ENCODE measurements at places on chromosomes 4 and X.

- DNase-seq, result no peak
Observed at GRCh38 chrX:149453030-149453429, 52.1 kb downstream of the IDS start.

- no peak for DNase-seq
Observed at GRCh38 chr4:187108845-187109244, 385.2 kb upstream of the FAT1 start.

DNA sequence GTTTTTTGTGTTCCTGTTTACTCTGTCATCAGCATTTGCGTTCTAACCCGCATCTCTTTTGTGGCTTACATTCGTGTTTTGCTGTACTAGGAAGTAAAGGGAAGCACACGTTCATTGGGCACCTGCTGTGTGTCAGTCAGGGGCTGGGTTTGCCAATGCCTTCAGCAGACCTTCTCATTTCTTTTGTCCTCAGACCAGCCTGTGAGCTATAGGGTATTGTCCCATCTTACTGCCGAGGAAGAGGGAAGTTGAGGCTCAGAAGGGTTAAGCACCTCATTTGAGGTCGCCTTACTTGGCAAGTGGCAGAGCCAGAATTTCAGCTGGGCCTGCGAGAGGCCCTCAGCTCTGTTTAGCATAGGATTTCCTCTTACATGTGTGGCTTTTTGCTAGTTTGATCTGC is 8.7 kb downstream of the TBC1D14 start:
- no peak for DNase-seq

GRCh38 chr4:138398322-138398721 is 156.2 kb upstream of the SLC7A11 start:
- no peak for DNase-seq

GRCh38 chr4:821181-821591 is 4.7 kb downstream of the CPLX1 start:
- DNase-seq, result no peak

GRCh38 chr4:39657465-39657864 is 18.8 kb upstream of the SMIM14 start:
- no peak for DNase-seq

DNA sequence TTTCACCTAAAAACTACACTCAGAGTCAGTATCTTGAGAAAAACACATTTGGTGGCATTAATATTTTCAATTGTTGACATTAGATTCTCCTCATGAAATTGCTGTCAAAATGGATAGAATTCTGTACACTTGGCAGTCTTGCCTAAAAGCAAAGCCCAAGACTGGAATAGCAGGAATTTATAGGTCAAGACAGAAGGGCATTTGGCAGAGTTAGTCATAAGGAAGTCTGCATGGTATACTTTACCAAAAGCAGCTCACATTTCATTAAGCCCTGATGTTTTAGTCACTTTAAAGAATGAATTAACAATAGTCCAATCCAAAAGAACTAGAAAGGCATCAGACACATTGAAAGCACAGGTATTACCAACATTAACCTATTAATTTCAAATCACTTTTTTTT is 7.1 kb downstream of the CCDC160 start:
- DNase-seq, result no peak

DNA sequence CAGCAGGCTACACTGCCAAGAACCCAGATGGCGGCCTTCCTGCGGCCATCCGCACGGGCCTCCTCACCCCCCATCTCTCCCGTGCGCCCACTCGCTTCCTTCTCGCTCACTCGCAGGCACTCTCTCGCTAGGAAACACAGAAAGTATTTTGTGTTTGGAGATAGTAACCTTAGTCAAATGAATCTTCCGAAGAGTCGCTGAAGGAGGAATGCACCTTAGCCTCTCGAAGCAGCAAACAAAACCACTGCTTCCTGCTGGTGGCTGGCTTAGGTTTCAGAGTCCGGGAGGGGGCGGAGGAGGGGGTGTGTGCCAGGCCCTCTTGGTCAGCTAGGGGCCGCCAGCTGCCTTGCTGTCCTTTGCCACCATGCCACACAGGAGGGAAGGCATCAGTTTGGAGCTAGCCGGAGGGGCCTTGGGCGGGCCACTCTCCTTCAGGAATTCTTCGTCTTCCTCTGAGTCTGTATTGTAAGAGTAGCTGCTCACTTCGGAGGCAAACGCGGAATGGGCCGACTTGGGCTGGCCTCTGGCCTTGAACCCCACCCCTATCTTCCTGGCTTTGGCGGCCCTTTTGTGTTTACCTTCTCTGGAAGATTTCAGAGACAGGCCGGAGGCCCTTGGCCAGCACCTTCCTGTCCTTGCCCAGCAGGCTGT is 73.2 kb upstream of the UCP1 start:
- DNase-seq, result no peak

GRCh38 chr4:139658185-139658584 is 7.4 kb upstream of the MGST2 start:
- no peak for DNase-seq

GRCh38 chrX:38718311-38718710 is 82.9 kb upstream of the MID1IP1 start:
- DNase-seq, result no peak

- DNase-seq, result no peak
Observed at GRCh38 chr4:8414377-8414776, 26.1 kb downstream of the ACOX3 start.

GRCh38 chr4:151045907-151046306 is 30.8 kb upstream of the LRBA start:
- DNase-seq, result no peak

GRCh38 chr4:7323461-7323871 is 111.3 kb downstream of the PSAPL1 start:
- no peak for DNase-seq

- no peak for DNase-seq
Observed at GRCh38 chr4:59540311-59540710, 1659.8 kb upstream of the ADGRL3 start.

- DNase-seq, result no peak
Observed at GRCh38 chr4:147605499-147605898, 11.7 kb upstream of the TMEM184C start.

DNA sequence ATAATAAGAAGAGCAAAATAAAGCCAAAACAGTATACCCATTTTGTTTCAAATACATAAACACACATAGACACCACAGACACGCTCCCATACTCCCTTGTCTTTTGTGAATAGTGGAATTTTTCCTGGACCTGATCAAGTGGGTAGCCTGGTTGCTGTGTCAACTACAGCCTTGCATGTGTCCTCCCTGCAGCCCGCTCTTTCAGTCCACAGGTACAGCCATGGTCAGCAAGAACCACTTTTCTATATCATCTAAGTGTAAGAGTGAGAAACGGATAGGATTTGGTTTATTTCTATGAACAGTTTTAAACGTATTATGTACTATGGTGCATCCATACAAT is 9.8 kb downstream of the PWWP3B start:
- DNase-seq, result no peak

DNA sequence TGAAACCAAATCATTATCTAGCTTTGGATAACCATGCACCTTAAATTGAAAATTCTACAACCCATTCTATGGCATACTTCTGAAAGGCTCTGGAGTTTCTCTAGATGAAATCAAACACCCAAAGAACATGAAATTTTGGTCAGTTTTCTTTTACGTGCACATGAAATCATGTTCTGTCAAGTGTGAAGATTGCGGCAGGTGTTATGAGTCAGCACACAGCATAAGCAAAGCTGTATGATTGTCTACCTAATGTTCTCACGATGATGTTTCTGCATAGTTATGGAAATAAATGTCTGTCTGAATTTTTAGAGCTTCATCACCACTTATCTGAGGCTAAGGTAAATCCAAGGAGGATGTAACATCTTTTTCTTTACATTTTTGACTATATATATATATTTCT is 495.3 kb downstream of the IL1RAPL1 start:
- DNase-seq, result no peak

DNA sequence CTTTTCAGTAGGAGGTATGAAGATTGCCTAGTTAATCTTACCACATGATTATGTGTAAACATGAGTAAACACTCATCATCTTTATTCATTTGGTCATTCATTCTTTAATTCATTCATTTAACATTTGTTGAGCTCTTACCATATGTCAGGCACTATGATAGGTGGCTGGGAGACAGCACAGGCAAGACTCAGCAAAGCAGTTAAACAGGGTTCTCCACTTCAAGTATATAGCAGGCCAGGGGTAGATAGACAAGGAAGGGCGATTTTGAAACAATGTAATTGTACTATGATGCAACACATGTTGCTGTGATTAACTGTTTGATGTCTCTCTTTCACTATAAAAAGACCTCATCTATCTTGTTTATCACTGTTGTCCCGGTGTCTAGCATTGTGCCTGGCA is 84.3 kb upstream of the GPR101 start:
- no peak for DNase-seq

GRCh38 chrX:31497086-31497485 is 425.2 kb upstream of the FTHL17 start:
- no peak for DNase-seq

DNA sequence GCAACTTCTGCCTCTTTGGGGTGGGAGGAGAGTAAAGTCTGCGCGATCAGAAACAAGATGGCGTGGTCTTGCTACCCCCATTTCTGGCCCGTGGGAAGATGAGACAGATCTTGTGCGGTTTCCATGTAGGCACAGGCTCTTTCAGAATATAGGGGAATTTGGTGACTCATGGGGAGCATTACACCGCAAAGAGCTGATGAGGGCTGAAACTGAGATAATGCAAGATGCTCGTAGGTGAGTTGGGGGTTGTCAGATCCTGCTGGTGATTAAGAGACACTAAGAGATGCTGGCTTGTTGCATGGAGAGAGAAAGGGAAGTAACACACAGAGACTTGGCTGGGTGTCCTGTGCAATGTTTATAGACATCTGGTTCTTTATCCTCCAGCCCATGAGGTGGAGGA is 1.5 kb downstream of the EVC start:
- DNase-seq, result no peak

- no peak for DNase-seq
Observed at GRCh38 chrX:153643431-153644351, 3.3 kb upstream of the DUSP9 start.

GRCh38 chr4:147039976-147040575 is 94.4 kb upstream of the TTC29 start:
- no peak for DNase-seq

DNA sequence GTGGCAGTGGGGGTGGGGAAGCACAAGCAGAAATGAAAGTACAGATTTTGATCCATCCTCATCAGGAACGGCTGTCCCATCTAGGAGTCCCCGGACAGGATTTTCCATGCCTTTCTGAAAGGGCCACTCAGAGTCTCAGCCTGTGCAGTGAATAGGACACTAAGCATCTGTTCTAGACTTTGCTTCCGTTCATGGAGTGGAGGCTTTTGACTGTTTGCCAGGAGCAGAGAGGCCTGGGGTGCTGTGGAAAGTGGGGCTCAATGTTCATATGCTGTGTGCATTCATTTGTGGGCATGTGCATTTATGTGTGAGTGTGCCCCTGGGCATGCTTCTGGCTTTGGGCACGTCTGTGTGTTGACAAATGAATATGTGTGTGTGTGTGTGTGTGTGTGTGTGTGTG is 25.6 kb upstream of the MAMLD1 start:
- DNase-seq, result no peak

GRCh38 chr4:139988863-139989765 is 164.9 kb downstream of the MAML3 start:
- peak; percentile 36 for DNase-seq

GRCh38 chr4:794900-795725 is 30.8 kb downstream of the CPLX1 start:
- DNase-seq, result no peak

GRCh38 chrX:78555401-78555980 is 103.6 kb downstream of the RTL3 start:
- DNase-seq, result no peak

- no peak for DNase-seq
Observed at GRCh38 chr4:129282293-129282692, 186.3 kb downstream of the C4orf33 start.

DNA sequence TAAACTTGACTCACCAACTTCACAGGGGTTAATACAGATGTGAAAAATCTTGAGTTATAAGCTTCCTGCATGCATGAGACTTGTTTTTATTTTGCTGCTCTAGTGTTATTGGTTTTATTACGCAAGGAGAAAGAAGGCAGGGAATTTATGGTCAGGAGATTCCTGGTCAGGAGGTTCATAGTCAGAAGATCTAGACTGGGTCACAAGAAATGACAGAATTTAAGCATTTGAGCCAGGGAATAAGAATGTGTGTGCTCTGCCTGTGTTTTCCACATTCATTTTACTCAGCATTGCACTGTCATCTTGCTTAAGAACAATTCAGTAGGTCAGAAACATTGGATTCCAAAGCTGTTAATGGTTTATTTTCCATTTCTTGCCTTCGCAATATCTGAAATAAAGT is 2522.1 kb downstream of the ARAP2 start:
- no peak for DNase-seq

- DNase-seq, result no peak
Observed at GRCh38 chrX:13698432-13698831, 9.5 kb downstream of the RAB9A start.

DNA sequence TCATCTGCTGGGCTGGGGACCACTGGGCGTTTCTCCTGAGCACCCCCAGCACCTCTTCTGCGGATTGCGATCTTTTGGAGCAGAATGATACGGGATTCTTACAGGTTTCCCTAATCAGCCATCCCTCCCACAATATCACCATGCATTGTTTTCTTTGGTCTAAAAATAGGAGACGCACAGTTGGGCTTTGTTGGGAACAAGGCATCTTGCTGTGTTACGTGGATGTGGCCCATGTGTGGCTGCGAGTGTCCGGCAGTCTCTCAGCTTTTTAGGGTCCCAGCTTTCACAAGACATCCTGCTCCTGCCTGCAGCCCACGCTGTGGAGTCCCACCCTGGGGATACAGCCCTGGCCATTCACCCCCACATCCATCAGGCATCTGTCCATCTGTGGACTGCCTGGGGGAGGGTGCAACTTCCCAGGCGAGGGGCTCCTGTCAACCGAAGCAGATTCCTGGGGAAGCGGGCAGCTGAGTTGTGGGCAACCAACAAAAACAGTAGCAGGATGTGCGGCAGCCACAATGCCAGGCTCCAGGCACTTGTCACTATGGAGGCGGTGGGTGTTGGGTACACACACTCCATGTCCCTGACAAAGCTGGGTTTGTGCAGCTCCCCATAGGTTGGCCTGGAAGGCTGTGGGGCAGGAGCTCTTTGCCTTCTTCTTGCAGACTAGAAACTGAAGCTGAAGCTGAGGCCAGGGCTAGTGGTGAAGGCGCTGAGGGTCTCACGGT is 185.5 kb upstream of the PSAPL1 start:
- DNase-seq, result no peak

GRCh38 chr4:4762909-4763821 is 96.3 kb upstream of the MSX1 start:
- DNase-seq, result no peak

- no peak for DNase-seq
Observed at GRCh38 chr4:41218703-41219102, 4.4 kb upstream of the APBB2 start.

GRCh38 chrX:9291629-9292028 is 173.2 kb upstream of the TBL1X start:
- DNase-seq, result no peak

GRCh38 chr4:7083597-7084563 is 16.0 kb upstream of the GRPEL1 start:
- no peak for DNase-seq

GRCh38 chrX:78514852-78515251 is 144.3 kb downstream of the RTL3 start:
- no peak for DNase-seq

DNA sequence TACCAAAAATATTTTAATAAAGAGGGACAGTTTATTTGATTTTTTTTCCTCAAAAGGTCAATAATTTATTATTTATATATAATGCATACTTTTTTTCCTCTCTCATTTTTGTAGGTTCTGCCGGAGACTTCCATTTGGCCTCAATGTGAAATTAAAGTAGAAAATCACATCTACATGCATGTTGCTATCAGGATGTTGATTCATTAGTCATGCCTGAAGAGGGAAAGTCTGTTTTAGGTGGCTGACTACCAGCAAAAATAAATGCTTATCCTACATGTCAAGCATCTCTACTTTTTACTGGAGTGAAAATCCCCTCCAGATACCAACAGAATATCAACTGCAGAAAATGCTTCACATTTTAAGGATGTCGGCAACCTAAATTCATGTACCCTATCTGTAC is 41.5 kb downstream of the KIAA0232 start:
- DNase-seq, result no peak
